ENCODE measurements at places on chromosomes 1 and 21.
A peak's percentile ranks its signal among the peaks of the same experiment; 100 is the strongest.

- DNase-seq, result no peak
These were observed 256.1 kb upstream of the C1orf87 start for GRCh38 chr1:60329651-60330050.

DNA sequence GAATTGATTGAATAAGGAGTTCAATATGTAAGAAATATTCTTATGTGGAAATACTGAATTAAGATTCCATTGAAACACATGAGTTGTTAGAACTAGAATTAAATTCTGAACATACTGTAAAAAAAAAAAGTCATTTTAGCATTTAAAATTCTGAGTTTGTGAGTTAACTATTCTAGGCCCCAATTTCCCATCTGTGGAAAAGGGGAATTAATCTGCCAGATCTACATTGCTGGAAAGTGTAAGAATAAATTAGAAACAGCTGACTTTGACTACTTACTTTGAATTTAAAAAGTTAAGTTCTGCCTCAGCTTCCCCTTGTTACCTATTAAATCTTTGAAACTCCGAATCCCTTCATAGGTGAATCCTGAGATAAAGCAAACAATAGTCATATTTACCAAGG is 103.0 kb downstream of the SNX7 start:
- DNase-seq, result no peak

DNA sequence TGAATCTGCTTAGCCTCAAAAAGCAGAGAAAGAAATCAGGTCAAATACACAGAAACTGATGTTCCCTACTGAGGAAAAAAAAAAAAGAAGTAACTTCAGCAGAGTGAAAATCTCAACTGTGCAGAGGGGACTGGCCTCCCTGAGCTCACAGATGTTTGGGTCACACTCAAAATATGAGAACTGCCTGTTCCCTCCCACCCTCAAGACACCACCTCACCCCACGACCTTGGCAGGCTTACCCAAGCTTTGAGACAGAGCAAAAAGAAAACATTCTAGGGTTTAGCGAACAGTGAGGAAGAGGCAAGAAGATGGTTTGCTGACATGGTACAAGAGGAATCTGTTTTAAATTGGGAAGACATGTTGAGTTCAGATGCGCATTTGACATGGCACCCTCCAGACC is 48.8 kb downstream of the NID1 start:
- peak; percentile 88 for DNase-seq

- DNase-seq, result no peak
These were observed 1892.4 kb downstream of the NCAM2 start for GRCh38 chr21:22890656-22891055.

DNA sequence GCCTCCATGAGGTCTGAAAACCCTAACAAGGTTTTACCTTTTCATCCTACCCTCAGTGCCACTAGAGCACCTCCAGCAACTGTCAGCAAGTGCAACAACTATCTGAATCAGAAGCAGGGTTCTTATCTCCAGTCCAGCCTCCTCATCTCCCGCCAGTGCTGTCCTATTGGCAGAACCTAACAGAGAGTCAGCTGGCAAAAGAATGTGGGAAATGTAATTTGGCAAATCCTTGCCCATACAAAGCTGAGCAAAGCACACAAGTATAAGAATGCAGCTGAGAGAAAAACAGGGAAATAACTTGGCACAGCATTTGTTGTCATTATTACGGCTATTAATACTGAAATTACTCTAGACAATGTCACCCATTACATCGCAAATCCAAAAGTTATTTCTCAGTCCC is 124.2 kb downstream of the ATP6V1G3 start:
- DNase-seq, result no peak

GRCh38 chr1:201732351-201732750 is 96.6 kb upstream of the IPO9 start:
- no peak for DNase-seq

DNA sequence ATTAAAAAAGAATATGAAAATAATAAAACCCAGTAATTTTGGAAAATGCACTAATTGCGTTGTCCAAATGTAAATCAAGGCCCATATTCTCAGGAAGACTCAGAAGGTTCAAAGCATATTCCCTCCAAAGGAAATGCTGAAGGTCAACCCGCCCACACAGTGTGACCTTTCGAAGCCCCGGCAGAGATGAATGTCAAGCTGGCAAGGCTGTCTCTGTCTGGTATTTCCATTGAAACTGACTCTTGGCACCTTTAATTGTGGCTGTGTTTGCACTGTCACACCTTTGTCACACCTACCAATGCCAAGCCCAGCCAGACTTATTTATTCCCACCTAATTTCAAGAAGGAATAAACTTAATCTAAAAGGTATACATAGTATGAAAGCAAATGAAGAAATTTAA is 82.5 kb downstream of the NTPCR start:
- no peak for DNase-seq

DNA sequence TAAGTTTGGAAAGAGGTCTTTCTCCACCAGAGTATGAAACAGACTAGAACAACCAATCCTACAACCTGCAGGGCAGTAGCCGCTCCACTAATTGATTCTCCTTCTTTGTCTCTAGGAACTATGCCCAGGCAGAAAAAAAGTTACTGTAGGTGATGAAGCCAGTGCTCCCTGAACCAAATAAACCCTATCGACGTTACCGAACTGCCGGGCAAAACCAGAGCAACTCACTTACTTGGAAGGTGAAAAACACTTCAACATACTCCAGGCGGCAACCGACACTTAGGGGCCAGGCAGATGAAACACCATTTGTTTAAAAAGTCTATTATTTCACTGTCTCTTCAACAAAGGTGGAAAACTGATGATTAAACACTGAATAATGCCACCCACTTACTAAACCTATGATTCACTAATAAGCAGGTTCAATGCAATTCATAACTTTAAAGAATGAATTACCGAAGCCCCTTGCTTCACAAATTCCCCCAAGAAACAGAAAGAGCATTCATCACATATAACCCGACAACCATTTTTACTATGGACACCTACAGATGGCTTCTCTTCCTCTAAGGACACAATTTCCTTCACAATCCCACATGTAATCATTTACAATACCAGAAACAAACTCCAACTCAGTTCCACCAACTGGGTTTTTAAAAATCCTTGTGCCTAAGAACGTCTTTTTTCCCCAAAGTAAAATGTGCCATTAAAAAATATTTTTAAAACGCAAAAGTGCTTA is 1.6 kb downstream of the NRIP1 start:
- DNase-seq, result peak; percentile 64

DNA sequence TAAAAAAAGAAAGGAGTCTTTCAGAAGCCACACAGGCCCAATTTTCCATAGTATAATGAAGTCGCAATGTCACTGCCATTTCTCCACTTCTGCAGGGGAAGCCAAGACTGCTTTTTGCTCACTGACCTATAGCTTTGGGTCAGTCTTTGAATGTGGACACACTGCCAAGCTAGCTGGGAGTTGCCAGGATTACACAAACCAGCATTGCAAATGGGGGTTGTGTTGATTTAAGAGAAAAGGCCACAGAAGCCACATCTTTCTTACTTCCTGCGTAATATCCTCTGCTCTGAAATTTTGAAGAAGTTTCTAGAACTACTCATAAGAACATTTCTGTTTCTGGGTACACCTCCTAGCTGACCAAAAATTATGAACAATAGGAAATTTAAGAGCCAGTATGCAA is 45.8 kb upstream of the SAMSN1 start:
- DNase-seq, result no peak

GRCh38 chr1:164834641-164835040 is 275.7 kb downstream of the PBX1 start:
- no peak for DNase-seq

DNA sequence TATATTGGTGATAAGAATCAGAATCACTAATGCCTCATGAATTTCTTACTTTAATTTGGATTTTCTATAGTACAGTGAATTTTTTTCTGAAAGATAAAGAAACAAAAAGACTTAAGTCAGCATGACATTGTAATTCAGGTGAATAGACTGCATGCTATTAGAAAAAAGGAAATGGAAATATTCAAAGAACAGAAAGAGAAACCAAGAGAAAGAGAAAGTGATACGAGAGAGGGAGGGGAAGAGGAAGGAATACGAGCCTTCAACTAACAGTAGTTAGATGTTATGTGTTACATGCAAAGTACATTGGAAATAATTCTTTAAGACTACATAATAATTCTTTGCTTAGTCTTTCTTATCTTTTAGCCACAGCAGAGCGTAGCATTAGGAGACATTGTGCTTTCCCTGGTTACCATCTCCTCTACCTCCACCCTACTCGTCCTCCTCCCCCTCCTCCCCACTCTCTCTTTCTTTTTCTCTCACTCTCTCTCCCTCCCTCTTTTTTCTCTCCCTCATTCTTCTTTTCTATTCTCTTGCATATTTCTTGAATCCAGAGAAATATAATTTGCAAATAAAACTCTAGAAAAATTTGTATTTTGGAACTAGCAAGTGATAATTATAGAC is 46.4 kb upstream of the ADGRL4 start:
- DNase-seq, result no peak

GRCh38 chr1:232194424-232194823 is 435.5 kb downstream of the SIPA1L2 start:
- no peak for DNase-seq

- no peak for DNase-seq
These were observed 7.3 kb upstream of the APCS start for GRCh38 chr1:159580340-159580739.

DNA sequence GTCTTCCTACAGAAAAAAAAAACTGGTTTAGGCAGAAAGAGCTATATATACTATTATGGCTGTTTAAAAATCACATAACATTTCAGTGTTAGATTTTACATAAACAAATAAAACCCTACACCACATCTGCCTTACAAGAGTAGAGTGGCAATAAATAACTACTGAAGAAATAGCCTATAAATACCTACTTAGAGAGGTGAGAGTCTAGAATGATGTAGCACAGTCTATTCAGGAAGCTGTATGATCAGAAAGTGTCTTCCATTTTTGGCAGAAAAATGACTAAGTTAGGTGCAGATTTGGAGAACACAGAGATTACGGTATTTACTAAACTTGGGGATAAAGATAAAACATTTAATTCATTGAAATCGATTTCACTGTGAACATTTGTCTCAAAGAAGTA is 75.5 kb downstream of the VAV3 start:
- no peak for DNase-seq

- peak; percentile 92 for DNase-seq
These were observed 71.0 kb downstream of the FOXD2 start for GRCh38 chr1:47508702-47509431.

- DNase-seq, result peak; percentile 82
These were observed at the start of gene ABL2 for GRCh38 chr1:179229214-179230140. Gene ABL2 (minus strand): TSS chr1:179229677. CDS start chr1:179229397, 280 bp downstream.

DNA sequence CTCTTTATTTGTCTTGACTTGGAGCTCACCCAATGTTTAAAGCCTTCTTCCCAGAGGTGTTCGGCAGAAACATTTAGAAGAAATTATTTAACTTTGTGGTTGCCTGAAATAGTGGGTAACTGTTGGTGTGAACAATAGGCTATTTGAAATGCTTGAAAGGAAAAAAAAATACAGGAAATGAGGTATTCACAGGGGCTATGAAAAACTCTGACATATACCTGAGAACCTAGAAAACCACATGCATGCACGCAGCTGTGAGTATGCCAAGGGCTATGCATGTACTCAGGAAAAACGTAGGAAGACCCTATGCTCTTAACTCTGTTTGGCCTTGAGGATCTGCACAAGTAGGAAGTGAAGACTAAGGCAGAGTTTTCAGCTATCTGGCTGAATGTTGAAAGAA is 16.4 kb upstream of the RNF186 start:
- DNase-seq, result no peak

DNA sequence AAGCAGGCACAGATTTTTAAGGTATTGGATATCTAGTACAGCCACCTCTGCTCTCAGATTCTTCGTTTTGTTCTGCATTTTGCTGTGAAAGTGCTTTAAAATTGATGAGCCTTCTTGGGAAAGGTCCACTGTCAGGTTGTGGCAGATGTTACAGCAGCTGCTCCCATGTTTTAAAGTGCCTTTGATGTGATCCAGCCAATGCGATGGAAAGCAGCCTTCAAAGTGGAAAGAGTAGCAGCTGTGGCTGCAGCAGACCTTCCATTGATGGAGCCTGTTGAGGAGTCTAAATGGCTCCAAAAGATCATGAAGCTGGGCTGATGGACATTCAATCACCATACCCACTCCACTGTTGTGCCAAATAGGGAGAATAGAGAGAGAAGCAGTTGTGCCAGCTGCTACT is 816.9 kb downstream of the PLA2G4A start:
- no peak for DNase-seq

- peak; percentile 79 for DNase-seq
These were observed 25.7 kb downstream of the RAB7B start for GRCh38 chr1:205977402-205978014.

DNA sequence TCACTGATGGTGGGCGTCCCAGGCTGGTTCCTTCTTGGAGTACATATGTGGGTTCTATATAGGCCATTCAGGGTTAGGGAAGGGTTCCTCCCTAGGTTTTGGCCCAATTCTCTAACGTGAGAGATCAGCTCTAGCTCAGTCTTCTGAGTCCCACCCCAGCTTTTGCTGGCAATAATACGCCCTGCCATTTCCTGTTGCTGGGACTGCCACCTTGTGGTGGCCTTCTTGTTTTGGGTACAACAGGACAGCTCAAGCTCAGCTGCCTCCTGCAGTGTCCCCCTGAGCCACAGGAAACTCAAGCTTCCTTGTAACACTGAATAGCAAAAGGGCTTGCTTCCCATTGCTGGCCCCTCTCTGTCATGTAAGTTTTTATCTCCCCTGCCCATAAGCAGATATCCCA is 77.8 kb downstream of the BACH1 start:
- peak; percentile 19 for DNase-seq

DNA sequence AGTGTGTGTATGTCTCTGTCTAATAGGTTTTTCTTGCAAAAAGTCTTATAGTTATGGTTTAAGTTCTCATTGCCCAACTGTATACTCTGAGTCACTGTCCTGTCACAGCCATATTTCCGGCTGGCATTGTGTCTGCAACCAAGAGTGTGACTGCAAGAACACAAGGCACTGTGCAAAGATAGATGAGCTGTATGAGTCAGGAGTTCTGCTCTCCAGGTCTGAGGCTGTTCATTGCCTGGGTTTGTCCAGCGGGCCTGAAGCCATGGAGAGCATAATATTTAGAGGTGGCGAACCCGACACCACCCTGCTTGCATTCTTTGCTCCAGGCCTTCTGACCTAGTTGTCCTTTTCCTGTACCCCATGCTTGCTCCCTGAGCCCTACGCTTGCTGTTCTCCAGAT is 50.9 kb upstream of the CNIH3 start:
- DNase-seq, result no peak

- DNase-seq, result peak; percentile 99
These were observed at the start of gene PTPN14 for GRCh38 chr1:214551436-214552173. Gene PTPN14 (minus strand): TSS chr1:214551602. CDS start chr1:214464803, 86,799 bp downstream.

DNA sequence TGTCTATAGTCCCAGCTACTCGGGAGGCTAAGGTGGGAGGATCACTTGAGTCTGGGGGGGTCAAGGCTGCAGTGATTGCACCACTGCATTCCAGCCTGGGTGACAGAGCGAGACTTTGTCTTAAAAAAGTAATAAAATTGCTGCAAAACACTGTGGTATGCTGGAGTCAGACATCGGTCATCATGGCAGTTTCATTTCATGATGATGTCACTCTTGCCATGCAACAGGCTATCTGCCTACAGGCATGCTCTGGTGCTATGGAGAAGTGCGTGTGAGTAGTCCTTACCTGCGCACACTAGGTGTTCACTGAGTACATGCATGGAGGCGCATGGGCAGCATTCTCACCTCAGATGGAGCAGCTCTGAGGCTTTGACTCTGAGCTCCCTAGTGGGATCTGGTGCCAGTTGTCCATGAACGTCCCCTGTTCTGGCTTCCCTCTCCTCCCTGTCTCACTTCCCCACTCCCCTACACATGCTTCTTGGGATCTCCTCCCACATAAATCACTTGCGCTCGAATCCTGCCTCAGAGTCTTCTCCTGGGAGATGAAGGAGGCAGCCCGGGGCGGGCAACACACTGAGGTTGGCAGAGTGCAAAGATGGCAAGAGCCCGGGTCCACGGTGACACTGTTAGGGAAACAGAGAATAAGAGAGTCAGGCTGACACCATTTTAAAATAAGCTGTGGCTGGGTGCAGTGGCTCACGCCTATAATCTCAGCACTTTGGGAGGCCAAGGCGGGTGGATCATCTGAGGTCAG is 10.4 kb upstream of the CELA3B start:
- no peak for DNase-seq
